ENCODE measurements at places on chromosomes 11 and 22.

DNA sequence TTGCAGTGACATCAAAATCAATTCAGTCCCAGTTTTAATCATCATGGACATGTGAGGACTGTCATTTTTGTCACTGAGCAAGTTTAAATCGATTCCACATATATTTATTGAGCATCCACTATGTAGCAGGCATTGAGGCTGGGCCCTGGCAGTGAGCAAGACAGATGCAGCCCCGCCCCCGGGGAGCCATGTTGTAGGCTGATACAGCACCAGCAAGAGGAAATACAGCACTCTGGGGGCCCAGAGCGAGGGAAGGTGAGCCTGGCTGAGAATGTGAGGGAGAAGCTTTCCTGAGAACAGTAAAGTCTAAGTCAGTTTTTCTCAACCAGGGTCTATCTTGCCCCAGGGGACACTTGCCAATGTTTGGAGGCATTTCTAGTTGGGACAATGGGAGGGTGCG lies 108.6 kb upstream of the ASPHD2 start:
- no peak for DNase-seq

DNA sequence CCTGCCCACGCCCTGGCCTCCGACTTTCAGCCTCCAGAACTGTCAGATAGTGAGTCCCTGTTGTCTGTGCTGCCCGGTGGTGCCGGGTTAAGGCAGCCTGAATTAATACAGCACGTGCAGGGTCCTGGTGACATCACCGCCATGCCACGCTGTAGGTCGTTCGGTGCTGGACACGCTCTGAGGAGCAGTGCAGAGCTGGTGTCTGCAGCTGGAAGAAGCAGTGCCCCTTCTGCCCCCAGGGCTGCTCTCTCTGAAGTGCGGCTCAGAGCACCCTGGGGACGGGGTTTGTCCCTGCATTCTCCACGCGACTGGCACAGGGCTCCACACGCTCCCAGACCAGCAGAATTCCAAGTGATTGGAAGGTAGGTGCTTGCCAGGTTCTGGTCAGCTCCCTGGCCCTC lies 831.5 kb downstream of the TBC1D22A start:
- DNase-seq: no peak

GRCh38 chr11:45385844-45386243 lies 99.7 kb upstream of the SYT13 start:
- DNase-seq: no peak

- no peak for DNase-seq
These were observed 60.6 kb downstream of the SGSM3 start for GRCh38 chr22:40430991-40431390.

DNA sequence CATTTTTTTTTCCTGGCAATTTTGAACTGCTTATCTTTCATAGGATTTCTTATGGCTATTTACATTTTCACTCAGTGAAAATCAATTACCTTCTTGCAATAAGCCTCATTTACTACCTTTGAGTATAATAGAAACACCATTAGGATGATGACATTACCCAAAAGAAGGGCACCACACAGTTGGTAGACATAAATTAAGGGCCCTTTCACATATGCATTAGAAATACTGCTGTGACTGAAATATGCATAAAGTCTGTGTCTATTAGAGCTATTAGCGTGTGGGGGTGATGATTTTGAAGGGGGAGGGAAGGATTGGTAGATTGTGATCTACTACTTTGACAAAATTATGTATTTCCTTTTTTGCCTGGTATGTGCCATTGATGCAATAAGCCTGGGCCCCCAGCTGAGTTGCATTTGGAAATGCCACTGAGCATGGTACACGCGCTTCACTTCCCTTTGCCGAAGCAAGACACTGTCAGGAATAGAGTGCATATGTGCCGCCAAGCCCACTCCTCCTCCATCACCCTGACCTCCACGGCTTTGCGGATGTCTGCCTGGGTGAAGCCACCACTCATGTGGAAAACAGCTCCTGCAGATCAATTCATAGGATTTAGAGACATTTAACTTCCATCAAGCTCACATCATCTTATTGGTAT lies 339.3 kb downstream of the DCDC1 start:
- no peak for DNase-seq

- DNase-seq: no peak
These were observed at the start of gene USH1C for GRCh38 chr11:17544181-17544622. Gene USH1C, minus strand, starts transcription at chr11:17544416. Its CDS starts 109 bp downstream, at chr11:17544307.

DNA sequence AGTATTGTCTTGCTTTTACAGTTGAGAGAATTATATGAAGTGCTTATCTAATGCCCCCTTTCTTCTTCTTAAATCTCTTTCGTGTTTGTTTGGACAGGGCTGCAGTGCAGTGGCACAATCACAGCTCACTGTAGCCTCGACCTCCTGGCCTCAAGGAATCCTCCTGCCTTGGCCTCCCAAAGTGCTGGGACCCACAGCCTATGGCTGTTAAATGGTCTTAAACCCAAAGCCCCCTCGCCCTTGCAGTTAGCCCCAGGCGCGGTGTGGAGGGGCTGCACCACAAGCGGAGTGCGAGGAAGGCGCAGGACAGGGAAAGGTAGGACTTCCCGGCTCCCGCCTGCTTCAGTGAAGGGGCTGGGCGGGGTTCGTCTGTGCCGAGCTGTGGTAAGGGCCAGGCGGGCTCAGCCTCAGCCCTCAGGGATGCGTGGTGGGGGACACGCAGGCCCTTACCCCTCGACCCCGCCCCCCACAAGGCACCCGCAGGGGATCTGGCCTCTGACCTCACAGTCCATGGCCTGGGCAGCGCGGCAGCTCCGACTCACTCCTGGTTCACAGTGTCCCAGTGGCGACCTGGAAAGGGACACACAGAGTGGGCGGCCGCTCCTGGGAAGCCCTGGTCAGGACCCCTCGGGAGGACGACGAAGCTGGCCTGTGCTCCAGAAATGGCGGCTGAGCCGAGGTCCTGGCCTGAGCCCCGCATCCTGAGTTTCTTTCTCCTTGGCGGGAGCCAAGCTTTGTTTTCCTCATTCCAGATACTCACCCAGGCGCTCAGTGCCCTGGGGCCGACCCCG lies 24.5 kb downstream of the BID start:
- DNase-seq: no peak

DNA sequence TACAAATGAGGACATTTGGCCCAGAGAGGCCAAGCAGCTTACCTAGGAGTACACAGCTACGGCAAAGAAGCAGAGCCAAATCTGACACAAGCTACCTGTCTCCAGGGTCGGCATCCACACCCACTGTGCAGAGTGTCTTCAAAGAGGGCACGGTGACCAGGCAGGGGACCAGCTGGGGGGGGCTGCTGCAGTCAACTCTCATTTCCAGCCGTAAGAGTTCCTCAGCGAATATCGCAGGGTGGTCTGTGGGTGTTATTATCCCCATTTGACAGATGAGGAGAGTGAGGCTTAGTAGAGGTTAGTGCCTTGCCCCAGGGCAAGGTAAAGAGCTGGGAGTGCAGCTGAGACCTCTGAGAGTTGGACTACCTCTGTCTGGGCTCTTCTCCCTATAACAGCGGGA lies 7.1 kb upstream of the PPFIA1 start:
- no peak for DNase-seq

DNA sequence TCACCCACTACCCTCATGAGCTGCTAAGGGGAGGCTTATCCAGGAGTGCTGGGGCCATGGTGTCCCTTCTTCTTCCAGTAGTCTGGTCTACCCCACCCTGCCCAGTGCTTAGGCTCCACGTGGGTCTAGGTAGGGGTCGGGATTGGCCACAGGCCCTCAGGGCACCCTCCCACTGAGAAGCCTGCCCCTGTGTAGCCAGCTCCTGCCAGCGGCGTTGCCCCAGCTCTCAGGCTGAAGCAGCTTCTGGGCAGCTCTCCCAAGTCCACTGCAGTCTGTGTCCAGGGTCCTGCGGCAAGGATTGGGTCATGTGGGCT lies 24.0 kb upstream of the RIC3 start:
- DNase-seq: no peak

- no peak for DNase-seq
These were observed 96.2 kb downstream of the PDE2A start for GRCh38 chr11:72578051-72578450.

- no peak for DNase-seq
These were observed 99.3 kb downstream of the CWC15 start for GRCh38 chr11:94873916-94874540.

DNA sequence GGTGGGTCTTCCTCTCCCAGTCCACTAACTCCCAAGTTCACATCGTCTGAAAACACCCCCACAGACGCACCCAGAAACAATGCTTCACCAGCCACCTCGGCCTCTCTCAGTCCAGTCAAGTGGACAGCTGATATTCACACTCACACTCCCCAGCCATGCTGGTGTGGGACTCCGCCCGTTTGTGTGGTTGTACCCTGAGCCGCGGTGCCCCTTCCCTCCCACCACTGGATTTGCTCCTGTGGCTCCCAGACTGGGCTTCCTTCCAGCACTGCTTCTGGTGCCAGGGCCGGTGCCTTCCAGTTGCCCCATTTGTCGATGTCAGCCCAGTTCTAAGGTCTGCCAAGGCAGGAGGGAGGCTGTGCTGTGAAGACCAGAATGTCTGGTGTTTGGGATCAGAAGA lies 37.9 kb upstream of the PLET1 start:
- no peak for DNase-seq

DNA sequence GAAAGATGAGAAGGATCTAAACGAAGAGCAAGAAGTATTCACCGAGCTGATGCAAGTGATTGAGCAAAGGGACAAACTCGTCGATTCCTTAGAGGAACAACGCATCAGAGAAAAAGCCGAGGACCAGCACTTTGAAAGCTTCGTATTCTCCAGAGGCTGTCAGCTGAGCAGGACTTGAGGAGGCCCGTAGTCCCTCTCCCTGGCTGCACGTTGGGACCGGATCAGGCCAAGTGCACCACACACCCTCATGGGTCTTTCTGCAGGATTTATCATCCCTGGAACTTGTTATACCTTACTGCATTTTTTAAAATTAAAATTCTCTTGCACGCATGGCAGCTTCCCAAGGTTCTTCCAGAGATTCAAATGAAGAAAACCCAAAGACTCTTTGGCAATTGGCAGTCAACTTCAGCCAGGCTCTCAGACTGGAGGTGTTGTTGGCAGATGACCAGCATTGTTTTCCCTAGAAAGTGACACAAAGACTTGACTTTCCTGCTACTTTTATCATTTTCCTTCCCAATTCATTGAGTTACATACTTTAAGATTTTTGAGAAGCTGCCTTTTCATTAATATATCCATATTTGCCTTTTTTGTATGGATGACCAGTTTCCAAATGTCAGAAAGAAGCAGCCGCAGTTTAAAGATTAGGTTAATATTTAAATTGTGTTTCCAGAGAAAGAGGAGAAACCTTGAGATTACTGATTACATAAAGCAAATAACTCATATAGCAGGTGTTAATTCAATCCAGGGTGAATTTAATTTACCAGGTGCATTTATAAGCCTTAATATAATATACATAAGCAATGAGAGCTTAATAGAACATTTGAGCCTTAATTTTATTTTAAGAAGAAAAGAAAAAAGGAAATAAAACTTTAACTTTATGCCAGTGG lies 18.8 kb upstream of the PARVA start:
- no peak for DNase-seq

- no peak for DNase-seq
These were observed 37.9 kb downstream of the PIK3C2A start for GRCh38 chr11:17169876-17170275.

GRCh38 chr11:3020011-3020410 lies 27.9 kb upstream of the NAP1L4 start:
- no peak for DNase-seq

- no peak for DNase-seq
These were observed 27.5 kb upstream of the MTNR1B start for GRCh38 chr11:92941676-92942571.

DNA sequence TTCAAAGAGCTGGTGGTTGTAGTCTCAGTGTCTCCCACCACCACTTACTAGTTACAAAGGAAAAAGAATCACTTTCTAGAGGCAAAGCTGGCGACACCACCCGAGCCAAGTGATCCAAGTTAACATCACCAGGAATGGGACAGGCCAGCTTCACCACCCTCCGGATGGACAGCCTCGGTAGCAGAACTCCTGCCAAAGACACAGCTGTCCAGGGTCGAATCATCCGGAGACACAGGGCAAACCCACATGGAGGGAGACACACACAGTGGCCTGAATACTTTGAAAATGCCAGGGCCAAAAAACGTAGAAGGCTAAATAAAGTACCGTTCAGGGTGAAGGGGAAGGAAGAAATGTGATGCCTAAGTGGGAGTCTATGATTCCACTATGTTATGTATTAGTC lies 33.1 kb downstream of the KCNQ1 start:
- no peak for DNase-seq

- DNase-seq: no peak
These were observed 42.9 kb downstream of the IRAG1 start for GRCh38 chr11:10650630-10651029.

GRCh38 chr22:36397131-36398093 lies 9.6 kb upstream of the MYH9 start:
- DNase-seq: no peak

DNA sequence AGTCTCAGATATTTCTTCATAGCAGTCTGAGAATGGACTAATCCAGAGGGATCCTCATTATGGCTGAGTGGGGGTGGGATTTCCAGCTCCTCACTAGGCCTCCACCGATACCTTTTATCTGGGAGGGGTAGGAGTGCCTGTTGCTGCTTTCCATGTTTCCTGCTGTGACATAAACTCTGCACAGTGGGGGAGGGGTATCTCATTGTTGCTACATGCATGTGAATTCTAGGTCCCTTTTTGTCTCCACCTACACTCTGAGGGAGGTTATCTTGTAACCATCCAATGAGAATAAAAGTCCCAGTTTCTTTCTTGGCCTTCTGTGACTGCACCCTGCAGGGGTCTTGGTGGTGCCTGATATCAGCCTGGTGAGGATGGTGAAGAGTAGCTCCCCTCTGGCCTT lies 60.5 kb downstream of the ADAMTS15 start:
- no peak for DNase-seq

GRCh38 chr11:42812361-42812760 lies 499.4 kb upstream of the API5 start:
- no peak for DNase-seq

GRCh38 chr22:30246814-30247376 lies 336 bp upstream of the LIF start:
- DNase-seq: no peak

GRCh38 chr11:23727794-23728193 lies 769.1 kb upstream of the LUZP2 start:
- DNase-seq: no peak

DNA sequence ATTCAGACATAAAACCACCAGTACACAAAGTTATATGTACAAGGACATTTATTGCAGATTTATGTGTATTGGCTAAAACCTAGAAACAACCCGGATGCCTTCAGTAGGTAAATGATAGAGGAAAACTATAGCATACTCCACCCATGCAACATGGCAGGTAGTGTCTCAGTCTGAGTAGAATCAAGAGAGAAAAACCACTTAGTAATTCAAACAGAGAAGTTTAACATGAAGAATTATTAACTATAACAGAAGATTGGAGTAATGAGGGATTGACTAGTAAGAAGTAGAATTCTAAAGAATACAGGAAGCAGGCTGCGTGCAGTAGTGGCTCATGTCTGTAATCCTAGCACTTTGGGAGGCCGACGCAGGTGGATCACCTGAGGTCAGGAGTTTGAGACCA lies 16.2 kb upstream of the SPTY2D1 start:
- DNase-seq: no peak

GRCh38 chr11:74453373-74453975 lies 13.9 kb downstream of the KCNE3 start:
- peak; percentile 51 for DNase-seq

DNA sequence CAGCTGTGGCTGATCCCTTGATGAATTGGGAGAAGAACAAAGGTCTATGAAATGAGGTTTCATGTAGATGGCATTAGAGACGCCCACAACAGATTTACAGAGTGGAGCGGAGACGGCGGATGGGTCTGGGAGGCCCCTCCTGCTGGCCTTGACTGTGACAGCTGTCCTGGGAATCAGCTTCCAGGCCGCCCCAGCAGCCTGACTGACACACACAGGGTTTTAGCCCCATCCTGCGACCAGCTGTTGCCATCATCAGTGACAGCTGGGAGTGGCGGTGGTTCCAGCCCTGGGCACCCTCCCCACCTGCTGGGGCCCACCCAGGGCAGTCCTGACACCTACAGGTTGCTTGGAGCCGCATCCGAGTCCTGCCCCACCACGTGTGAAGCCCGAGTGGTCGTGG lies 64.0 kb upstream of the PPP6R3 start:
- DNase-seq: no peak
